ENCODE measurements at places on chromosomes 1 and 21.

DNA sequence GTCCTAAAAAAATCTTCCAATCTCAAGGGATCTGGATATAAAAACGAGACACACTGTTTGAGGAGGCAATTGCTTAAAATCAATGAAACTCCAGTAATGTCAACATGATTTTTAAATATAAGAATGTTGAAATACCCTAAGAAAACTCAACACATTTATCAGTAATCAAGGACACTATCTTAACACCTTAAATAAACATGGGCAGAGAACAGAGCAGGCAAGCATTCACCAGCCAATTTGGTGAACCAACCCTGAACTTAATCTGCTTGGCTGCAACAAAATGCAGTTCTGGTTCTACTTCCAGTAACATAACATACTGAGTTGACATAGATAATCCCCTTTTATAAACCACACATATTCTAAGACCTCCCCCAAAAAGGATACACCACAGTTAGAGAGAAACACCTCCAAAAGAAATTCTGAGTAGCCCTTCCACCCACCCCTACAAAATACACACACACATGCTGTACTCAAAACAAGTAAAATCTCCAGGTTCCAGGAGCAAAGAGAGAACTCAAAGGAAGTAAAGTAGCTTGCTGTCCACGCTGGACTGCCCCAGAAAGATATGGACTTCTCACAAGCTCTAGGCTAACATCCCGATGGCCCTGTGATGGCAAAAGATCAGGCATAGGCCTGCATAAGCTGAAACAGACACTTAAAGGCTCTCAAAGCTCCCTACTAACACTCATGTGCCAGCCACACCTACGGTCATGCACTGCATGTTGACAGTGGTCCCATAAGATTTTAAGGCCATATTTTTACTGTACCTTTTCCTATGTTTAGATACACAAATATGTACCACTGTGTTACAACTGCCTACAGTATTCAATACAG is 30.5 kb downstream of the TP53BP2 start:
- DNase-seq: no peak

- no peak for DNase-seq
Observed at GRCh38 chr1:192967901-192968300, 91.3 kb downstream of the UCHL5 start.

GRCh38 chr1:192904438-192904895 is 95.6 kb downstream of the RGS2 start:
- DNase-seq: no peak

GRCh38 chr1:40699787-40700186 is 8.3 kb downstream of the NFYC start:
- DNase-seq: no peak

- DNase-seq: no peak
Observed at GRCh38 chr1:85340427-85340826, 64.0 kb upstream of the BCL10 start.

GRCh38 chr1:68173283-68173935 is 58.9 kb downstream of the WLS start:
- peak; percentile 55 for DNase-seq

DNA sequence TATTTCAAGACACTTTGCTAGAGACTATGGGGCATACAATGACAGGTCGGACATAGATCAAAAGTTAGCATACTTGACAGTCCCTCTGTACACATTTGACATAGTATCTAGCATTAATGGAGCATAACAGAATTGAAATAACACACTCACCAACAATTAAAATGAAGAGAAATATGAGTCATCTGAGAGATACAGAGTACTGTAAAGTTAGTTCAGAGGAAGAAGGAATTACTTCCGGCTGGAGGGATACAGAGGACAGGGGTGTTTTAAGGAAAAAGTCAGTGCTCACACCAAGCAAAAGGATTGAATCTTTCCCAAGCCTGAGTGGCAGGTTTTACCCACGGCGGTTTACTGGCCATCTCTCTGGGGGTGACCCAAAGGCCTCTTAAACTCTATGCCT is 2.4 kb downstream of the ZMYND12 start:
- no peak for DNase-seq
